ENCODE measurements at places on chromosomes 1 and 21.

DNA sequence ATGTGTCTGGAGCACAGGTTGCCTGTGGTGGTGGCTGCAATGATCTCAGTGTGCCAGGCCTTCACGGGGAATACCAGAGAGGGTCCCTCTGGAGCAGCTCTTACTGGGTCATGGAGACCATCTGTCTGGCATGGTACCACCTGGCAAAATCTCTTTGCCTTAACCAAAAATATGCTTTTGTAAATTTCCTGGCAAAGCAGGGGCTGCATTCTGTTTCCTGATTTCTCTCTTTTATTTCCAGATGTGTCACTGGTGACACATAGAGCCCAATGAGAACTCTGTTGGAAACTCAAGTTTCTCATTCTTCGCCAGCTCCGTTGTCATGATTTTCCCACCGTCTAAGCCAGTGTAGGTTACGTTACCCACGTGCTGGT is 136.5 kb downstream of the FGGY start:
- no peak for DNase-seq

DNA sequence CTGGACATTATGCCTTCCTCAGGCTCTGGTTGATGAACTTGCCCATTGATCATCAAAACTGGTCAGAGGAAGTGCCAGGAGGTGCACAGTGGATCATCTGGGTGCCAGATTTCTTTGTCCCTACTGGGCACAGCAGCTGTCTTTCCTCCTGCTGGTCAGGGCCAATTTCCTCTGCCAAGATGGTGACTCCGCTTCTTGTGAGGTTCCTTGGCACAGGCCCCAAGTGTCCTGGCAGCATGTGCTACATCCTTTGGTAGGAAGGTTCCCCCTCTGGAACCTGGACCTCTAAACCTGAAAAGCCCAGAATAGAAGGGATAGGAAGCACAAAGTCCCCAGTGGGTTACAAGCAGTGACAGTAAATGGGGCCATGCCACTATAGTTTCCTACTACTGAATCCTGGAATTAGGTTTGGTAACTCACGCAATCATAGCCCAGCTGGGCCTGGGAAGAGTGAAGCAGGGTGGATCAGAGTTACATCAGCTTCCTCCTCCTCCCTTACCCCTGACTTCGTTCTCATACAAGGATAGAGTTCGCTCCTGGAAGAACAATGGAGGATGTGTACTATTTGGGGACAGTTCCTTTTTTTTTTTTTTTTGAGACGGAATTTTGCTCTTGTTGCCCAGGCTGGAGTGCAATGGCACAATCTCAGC is 147.1 kb downstream of the CNIH3 start:
- DNase-seq = no peak

DNA sequence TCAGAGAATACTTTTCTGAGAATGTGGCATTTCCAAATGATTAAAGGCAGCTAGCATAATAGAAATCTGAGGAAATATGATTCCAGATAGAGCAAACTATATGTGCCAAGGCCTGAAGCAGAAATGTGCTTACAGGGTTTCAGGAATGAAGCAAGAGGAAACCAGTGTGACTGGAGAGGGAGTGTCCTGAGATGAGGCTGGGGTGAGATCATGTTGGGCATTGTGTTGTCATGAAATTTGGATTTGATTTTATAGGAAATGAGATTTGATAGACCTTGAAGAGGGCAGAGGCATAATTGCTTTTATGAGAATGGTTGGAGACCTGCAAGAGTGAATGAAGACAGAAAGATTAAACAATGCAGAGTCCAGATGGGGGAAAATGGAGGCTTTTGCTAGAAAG is 338.1 kb upstream of the SNX7 start:
- peak; percentile 95 for DNase-seq

DNA sequence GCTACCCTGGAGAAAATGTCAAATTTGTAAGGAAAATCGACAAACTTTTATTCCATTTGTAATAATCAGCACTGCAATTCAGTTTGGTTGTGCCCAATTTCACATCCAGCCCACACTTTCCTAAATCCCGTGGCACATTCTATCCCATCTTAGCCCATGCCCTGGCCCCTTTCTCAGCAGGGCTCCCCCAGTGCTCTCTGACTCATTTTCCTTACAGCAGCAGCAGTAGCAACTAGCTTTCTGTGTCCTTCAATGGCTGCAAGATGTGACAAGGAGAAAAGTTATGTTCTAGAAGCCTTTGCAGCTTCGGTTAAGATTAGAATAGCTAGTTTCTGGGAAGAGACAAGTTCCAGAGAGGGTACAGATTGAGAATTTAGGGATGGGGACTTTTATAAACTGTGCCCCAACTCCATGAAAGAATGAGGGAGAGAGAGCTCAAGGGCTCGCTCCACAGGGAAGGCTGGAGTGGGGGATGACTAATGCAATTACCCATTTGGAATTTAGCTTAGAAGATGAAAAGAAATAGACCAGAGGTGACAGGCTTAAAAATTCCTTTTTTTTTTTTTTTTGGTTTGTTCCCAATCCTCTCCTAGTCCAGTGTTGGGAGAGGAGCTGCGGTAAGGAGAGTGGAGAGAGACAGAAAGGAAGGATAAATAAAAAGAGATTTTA is 47.0 kb upstream of the POU2F1 start:
- DNase-seq = peak; percentile 54

DNA sequence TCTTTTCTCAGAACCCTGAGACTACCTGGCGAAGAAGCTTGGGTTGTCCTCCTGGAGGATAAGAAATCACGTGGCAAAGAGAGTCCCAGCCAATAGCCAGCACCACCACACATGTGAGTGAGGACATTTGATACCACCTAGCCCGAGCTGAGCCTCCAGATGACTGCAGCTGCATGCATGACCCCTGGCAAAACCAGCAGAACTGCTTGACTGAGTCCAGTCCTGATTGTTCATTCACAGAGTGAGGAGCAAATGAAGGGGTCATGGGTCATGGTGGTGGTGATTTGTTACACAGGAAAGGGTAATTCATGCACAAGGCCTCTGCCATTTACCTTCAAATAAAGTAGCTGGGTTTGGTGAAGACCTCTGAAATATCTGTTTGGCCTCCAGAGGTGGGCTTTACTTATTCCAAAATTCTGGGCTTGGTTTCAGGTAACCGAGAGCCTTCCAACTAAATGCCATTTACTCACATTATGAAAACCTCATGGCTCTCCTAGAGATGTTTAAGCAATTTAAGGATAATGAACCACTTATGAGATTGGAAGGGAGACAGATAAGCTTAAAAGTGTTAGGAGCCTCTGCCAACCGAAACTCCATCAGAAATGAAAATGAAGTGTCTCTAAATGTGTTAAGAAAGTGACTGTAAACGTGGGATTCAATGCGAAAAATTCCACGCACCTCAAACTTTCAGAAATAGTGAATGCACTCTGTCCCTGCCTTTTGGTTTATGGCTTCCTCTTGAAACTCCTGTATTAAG is 163.3 kb downstream of the SLC35F3 start:
- DNase-seq = no peak

DNA sequence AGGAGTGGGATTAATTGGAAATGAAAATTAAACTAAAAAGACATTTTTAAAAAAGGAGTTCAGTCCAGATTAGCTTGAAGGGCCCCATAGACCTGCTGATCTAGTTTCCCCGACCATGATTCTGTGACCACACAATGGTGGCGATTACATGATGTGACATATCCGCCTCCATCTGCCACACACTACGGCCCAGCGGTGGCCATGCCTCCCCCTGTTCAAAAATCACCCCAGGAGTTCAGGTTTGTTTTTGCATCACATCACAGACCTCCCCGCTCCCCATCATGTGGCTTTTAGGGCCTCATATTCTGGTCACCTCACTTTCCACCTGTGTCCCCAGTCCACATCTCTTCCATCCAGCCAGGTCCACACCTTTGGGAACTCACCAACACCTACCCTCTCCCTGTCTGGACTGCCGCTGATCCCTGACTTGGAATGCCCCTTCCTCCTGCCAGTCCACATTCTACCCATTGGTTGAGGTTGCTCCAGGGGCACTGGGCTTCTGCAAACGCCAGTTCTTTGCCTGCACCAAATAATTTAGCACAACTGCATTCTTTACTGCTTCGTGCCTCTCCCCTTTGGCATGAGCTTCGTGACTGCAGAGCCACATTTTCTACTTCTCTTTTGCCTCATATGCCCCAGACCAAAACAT is 38.9 kb downstream of the CD247 start:
- DNase-seq = no peak

DNA sequence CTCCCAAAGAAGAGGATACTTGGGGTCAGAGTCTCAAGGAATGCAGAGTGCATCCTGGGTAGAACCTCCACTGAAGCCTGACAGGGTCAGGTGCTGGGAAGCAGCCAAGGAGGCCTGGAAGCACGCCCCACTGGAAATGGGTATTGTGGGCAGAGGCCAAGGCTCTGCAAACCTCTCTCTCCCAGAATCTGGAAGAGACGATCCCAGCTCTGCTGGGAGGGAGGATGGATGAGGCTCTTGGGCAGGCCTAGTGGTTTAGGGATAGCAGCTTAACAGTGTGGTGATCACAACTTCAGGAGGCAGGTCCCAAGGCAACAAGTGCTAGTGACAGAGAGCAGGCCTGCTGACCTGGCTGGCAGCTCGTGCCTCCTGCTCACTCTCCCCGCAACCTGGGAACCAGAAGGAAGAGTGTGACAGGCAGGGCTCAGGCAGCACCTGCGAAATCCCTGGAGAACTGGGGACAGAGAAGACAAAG is 641.0 kb downstream of the PLPP3 start:
- no peak for DNase-seq

- DNase-seq = no peak
These were observed 509.3 kb upstream of the RGS18 start for GRCh38 chr1:191648939-191649338.

DNA sequence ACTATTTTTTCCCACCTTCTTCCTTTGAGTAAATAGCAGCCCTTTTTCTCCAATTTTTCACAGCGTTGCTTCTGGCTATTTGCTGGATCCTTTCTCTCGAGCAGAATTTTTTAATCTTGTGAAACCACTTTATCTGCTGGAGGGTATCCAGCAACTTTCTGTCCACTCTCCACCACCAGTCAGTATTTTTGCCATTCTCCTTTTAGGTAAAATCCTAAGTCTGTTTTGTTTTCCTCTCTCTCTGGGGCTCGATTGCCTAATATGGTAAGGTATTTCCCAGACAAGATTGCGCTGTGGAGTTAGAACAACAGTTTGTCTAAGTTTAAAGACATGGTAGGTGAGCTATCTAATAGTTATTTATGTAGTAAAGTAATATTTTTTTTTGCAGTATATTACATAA is 156.9 kb downstream of the PPP1R12B start:
- DNase-seq = peak; percentile 59

Data from MCF 10A (cell line).